ENCODE measurements at places on chromosomes 1 and 21.

- DNase-seq = no peak
Observed at GRCh38 chr1:160247053-160247452, 15.3 kb downstream of the DCAF8 start.

DNA sequence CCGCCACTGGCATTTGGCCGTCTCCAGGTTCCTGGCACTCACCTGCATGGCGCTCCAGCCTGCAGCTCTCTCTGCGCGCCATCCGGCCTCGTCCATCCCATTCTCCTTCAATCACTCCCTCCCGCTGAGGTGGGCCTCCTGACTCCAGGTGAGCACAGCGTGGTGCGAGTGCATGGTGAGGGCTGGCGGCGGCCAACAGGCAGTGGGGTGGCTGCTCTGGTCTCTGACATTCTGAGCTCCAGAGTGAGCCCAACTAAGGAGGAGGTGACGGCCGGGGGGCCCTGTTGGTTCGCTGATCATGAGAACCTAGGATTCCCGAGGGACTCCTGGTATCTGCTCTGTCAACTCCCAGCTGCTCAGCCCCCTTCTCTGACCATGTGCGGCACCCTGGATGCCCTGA, 130.4 kb downstream of the AJAP1 start:
- DNase-seq = no peak

DNA sequence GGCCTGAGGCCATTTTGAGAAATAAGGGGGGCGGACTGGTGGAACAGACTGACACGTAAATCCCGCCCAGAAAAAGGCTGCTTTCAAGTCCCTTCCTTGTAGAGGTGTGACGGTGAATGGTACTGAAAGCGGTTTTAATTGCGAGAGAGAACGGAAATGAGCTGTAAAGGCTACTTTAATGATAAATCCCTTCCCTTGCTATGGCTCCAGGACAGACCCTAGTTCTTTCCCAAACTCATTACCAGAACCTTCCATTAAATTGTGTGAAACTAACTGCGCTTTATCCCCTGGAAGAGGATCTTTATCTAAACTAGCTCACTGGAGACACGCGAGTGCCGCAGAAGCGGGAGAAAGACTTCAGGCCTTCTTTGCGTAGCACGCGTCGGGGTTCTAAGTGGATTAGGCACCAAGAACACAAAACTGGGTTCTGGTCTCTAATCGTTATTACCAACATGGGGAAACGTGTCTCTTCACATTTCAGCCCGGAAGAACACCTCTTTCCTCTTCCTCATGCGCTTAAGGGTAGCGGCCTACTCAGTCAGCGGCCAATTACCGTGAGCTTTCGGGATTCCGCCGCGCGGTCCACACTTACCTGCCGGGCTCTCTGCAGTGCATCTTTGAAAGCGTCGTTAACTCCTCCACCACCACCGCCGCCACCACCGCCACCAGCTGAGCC, 441 bp downstream of the FUBP1 start:
- peak; percentile 37 for DNase-seq

GRCh38 chr1:204011426-204011825, 61.5 kb upstream of the SOX13 start:
- DNase-seq = no peak

DNA sequence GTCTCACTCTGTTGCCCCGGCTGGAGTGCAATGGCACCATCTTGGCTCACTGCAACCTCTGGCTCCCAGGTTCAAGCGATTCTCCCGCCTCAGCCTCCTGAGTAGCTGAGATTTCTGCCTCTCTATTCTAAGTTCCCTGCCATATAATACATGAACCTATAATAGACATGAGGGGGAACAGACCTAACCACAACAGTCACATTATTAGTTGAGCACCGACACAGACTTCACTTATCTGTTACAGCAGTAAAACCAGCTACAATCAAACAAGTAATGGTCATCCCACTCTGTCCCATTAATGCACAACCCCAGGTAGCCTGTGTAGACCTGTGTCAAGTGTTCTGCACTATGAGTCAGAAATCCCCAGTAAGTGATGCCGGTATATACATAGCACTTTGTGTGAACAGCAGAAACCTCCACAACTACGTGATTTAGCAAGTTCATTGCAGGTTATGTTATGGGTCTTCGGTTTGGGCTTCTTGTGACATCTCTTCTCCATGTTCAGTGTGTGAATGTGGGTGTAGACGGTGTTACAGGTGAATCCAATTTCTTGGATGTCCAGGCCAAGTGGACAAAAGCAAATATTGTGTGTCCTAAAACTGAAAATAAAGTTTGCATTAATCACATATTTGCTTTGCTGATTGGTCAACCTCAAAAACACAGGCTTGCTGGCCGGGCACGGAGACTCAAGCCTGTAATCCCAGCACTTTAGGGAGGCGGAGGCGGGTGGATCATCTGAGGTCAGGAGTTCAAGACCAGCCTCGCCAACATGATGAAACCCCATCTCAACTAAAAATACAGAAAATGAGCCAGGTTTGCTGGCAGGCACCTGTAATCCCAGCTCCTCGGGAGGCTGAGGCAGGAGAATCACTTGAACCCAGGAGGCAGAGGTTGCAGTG, 3.6 kb downstream of the MMACHC start:
- DNase-seq = no peak

DNA sequence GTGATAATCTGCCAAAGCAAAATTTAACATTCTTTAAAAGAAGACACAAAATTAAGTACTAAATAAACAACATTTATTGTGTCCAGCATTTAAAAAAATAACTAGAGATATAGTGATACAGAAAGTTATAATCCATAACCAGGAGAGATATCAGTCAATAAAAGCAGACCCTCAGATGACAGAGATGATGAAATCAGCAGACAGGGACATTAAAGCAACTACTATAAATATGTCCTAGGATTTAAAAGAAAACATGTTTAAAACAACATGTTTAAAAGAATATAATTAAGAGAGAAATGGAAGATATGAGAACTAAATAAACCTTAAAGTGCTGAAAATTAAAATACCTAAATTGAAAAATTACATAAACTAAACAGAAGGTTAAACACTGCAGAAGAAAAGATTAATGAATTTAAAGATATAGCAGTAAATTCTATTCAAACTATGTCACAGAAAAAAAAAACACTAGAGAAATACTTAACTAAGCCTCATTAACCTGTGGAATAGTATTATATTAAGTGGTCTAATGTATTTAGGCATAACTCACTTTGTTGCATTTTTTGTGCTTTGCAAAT, 261.2 kb upstream of the NR5A2 start:
- DNase-seq = no peak

DNA sequence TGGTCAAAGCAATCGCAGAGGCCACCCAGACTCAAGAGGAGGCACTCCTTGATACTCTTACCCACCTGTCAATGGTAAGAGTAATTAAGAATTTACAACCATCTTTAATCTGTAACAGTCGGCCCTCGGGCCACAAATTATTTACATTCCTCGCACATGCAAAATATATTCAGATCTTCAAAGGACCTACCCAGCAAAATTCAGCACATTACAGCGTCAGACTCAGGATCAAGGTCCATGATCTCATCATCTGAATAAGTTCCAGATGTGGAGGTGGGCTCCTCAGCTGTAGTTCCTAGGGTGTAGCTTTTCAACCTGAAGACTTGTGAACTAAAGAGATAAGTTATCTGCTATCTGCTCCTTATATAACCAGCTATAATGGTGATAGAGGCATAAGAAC, 17.1 kb upstream of the RNF11 start:
- DNase-seq = no peak

DNA sequence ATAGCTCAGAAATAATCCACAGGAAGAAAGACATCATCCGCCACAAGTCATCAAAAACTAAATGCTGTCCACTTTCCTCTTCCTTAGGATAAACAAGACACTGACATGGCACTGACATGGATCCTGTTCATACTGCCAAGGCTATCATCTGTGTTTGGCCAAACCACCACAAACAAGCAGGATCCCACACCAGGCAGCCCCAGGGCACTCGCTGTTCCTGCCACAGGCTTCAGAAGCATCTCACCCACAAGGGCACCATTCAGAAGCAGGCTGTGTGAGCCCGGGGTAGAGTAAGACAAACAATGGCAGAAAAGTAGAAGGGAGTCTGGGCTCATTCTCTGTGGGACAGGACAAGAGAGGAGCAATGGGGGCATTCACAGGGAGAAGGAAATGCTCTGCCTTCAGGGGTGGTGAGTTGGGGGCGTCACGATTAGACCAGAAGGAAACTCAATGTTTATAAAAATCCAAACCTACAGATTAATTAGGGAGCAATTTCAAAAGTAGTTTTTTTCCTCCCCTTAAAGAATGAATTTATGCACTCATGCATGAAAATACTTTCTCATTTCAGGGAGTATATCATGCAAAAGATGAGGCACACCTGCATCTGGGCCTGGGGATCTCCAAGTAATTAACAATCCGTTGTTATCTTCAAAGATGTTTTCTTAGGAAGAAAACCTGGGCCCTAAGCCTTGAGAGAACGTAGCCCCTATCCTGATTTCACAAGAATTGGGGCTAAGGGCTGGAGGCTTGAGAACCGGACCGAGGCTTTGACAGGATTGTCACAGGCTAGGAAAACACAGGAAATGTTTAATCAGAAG, 43.3 kb upstream of the ATP1A1 start:
- DNase-seq = no peak

- DNase-seq = no peak
Observed at GRCh38 chr1:93648656-93649055, 33.0 kb downstream of the BCAR3 start.

GRCh38 chr1:188372821-188373220, 1544.1 kb downstream of the PLA2G4A start:
- DNase-seq = no peak
